ENCODE measurements at places on chromosomes 5 and 9.

DNA sequence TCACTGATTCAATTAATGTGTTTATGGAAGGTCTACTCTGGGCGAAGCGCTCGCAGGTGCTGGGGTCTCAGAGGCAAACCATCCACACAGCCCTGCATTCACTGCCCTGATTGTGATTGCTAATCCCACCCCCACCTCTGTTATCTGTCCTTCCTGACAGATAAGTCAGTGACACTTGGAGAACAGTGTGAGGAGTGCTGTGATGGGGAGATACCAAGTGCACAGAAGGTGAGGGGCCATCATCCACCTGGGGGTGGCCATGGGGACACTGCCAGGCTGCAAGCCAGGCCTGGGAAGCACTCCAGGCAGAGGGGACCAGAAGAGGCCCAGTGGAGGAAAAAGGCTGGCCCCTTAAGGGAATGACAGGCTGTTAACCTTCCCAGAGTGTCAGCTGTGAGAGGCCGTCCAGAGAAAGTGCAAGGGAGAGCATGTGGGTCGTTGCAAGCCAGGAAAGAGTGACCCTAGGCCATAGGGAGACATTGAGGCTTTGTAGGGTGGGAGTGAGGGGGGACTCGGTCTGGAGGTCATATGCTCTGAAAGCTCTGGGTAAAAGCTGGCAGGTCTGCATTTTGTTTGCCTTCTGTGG is 18.0 kb downstream of the IL9 start:
- no peak for DNase-seq

DNA sequence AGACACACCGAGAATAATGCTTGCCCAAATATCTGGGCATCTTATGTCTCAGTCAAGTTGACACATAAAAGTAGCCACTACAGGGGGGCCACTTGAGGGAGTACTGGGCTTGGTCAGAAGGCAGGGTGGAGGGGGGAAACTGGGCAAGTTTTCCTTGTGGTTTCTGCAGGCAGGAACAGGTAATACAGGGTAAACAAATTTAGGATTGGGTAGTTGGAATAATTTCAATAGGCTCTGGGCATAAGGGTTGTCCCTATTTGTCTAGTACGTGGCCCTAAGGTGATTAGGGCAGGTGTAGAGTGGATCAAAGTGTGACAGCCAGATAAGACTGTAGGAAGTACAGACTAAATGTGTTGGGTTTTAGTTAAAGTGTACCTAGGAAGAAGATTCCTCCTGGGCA is 353.1 kb downstream of the TLE4 start:
- DNase-seq = no peak

DNA sequence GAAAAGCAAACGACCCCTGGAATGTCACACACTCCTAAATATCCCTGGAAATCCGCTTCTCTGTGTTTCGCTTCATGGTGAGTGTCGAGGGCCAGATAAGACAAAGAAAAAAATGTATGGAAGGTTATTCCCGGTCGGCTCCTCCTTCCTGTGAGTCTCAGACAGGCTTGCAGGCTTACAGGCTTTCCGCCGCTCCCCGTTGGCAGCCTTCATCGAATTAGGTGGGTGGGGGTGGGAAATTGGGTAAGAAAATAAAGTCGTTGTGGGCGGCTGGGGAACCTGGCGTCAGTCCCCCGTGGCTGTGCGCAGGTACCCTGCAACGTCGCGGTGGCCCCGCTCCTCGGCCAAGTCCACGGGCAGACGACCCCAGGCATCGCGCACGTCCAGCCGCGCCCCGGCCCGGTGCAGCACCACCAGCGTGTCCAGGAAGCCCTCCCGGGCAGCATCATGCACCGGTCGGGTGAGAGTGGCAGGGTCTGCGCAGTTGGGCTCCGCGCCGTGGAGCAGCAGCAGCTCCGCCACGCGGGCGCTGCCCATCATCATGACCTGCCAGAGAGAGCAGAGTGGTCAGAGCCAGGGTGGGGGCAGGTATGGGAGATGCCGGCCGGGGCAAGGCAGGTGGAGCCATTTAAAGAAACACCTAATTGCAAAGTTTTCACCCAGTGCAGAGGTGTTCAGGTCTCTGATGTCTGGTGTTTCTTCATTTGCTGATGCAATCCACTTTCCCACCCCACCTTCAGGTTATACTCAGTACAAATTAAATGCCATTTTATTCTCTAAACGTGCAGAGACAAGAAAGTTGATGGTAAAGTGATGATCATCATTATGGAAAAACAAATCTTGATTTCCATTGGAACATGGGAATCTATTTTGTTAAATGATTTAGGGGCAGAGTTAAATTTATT is 3.2 kb downstream of the CDKN2B start:
- DNase-seq = peak; percentile 63

DNA sequence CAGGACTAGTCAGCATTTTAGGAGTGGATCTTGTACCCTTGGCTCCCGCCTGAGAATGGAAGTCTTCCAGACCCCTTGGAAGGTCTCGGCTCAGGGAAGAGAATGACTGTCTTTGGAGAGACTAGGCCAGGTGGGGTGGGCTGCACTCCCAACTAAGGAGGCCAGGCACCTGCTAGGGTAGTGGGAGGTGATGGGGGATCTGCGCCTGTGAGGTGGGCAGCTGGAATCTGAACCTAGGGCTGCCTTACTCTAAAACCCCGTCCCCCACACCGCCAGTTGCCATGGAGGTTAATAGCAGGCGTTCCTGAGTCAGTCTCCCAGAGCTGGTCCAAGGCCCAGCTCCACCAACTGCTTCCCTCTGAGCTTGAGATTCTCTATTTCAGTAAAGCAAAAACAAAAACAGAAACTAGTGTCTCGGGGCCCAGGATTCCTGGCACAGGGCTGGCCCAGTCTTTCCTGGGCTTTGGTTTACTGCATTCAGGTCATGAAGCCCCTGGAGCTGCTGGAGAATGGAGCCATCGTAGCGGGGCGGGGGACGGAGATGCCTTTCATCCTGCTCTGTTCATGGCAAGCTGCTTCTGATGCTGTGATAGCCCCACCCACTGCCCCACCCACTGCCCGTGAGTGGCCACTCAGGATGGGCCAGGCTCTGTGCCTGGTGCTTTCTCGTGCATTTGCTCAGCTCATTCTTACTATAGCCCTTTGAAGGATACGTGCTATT is 57.5 kb downstream of the DAB2IP start:
- no peak for DNase-seq

- DNase-seq = no peak
Observed at GRCh38 chr5:22480305-22480704, 372.8 kb downstream of the CDH12 start.

DNA sequence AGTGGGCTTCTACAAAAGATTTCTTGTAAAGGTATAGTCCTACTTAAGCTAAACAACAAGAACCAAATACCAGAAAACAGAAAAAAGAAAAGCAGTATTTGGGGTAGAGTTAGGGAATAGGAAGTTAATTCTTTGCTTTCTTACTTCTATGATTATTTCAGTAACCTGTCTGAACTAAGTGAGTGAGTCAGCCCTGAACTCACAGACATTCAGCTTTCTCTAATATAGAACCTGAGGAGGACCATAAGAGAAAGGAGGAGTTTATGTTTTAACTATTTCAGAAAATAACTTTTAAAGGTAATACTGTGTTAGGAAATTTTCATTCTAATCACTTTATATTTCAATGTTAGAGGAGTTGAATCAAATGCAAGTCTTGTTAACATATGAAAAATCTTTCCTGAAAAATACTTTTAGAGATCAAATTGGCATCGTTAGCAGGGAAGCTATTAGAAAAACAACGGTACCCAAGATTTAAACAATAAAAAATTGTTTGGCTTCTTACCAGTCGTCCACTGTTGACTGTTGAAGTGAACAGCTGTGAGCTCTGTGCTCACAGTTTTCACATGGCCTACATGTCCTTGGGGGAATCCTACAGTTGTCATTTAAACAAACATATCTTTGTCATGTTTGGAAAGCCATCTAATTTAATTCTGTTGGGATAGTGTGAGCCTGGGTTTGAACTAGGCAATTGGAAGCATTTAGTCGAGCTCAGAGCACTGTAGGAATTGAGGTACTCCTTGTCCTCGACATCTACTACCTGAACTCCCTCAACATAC is 19.9 kb upstream of the ZFAND5 start:
- DNase-seq = no peak

- DNase-seq = no peak
Observed at GRCh38 chr5:111779922-111780292, 22.9 kb upstream of the NREP start.

- no peak for DNase-seq
Observed at GRCh38 chr5:124395287-124395686, 351.2 kb downstream of the ZNF608 start.

- no peak for DNase-seq
Observed at GRCh38 chr9:99748676-99749075, 73.0 kb upstream of the NR4A3 start.

All from type B pancreatic cell (in vitro differentiated cells).